ENCODE measurements at places on chromosomes 1 and 21.

GRCh38 chr1:98287626-98288025, 366.8 kb upstream of the DPYD start:
- DNase-seq, result no peak

- no peak for DNase-seq
Measured at GRCh38 chr1:70043804-70044203, 161.6 kb downstream of the LRRC40 start.

GRCh38 chr21:45918835-45919447, 62.6 kb upstream of the COL6A1 start:
- DNase-seq, result no peak

- DNase-seq, result no peak
Measured at GRCh38 chr1:186655876-186656275, 24.3 kb downstream of the PTGS2 start.

GRCh38 chr1:39896909-39897685, 4.6 kb downstream of the MYCL start:
- DNase-seq, result no peak

DNA sequence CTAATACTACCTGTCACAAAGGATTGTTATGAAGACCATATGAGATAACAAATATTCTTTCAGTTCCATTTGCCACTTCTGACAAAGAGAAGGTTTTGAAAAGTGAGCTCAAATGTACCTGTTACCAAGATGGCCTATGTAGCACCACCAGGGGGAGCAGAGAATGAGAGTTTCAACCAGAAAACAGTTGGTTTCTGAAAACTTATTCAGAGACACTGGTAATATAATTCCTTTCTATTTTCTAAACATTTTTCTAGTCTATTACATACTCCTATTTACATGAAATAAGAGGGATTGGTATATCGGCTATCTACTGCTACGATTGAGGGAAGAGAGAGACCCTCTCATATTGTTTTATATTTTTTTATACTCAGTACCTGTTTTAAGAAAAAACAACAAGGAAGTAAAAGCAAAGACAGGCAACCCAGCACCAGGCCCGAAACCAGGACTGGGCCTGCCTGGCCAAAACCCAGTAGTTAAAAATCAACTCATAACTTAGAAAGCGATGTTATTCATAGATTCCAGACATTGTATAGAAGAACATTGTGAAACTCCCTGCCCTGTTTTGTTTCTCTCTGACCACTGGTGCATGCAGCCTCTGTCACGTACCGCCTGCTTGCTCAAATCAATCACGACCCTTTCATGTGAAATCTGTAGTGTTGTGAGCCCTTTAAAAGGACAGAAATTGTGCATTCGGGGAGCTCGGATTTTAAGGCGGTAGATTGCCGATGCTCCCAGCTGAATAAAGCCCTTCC, 48.3 kb downstream of the IL23R start:
- no peak for DNase-seq

GRCh38 chr1:227449741-227450441, 113.5 kb upstream of the ZNF678 start:
- no peak for DNase-seq

GRCh38 chr1:41622402-41622801, 137.9 kb upstream of the EDN2 start:
- no peak for DNase-seq

GRCh38 chr1:203268901-203269653, 36.2 kb upstream of the BTG2 start:
- peak; percentile 70 for DNase-seq

GRCh38 chr1:156281281-156281680, 1.3 kb downstream of the SMG5 start:
- no peak for DNase-seq

DNA sequence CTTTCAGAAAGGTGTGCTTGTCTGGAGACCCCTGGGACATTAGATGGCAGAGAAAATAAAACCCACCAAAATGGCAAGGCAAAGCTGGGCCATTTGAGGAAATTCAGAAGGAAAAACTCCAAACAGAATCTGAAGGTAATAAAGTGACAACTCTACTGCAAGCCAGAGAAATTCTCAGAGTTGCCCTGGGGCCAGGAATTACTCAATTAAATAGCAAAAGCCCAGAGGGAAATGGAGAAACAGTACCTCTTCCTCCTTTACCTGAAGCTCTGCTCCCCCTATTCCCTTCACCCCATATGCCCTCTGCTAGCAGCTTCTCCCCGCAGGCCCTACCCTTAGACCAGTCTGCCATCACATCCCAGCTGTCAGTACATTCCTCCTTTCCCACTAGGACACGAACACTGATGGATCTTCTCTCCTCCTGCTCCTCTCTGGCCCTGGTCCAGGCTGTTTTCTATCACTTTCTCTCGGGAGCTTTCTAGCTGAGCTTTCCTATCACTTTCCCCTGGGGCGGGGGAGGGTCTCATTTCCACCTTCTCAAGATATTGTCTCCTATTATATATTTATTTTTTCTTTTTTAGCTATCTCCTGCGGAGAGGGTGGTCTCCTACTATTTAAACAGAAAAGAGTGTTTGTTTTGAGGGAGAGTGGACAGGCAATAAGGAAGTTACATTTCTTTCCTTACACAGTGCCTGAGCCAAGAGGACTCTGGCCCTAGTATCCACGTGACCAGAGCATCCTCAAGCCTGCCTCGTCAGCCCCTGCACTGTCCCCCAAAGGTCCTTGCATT, 47.7 kb upstream of the RBM15 start:
- DNase-seq, result no peak

DNA sequence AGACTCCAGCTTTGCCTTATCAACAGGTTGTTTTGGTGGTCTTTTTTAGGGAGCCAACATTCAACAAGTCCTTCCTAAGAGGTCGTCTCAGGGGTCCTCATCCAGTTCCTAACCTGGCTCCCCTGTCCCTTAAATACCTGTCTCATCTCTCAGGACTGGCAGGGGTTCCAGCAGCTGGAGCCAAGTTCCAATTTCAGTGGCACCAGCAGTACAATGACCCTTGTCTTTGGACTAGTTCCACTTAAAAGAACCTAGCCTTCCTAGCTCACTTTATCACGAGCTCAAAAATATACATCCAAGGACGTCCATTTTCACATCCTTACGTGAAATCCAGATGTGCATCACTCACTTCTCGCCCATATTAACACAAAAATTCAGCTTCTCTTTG, 18.7 kb upstream of the TRAF3IP3 start:
- DNase-seq, result no peak
